Kidney epithelial cell (primary cell): ENCODE measurements at places on chromosomes 7 and 10.
A peak's percentile ranks its signal among the peaks of the same experiment; 100 is the strongest.

DNA sequence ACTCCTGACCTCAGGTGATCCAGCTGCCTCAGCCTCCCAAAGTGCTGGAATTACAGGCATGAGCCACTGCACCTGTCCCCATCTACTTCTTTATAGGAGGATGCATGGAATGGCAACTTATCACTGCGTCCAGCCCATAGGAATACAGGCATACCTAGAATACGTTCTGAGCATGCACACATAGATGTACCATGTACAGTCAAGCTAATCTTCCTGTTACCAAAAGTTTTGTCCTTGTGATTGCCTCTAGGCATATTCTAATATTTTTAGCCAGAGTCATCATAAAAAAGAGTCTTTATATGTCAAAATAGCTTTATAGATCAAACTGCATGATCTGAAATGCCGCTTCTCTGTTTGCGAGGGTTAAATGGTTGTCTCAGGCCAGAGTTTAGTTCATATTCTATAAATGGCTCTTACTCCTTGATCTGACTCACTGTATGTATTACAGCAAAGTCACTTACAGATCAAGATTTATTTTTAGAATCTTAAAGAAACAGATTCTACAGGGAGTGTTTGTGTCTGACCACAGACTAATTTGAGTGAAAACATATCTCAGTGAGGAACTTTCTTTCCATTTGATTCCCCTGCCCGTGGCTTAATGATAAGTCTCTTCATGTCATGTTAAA is 210.9 kb downstream of the CREB5 start:
- DNase-seq, result no peak

- no peak for DNase-seq
Measured at GRCh38 chr7:79732535-79732934, 279.1 kb upstream of the MAGI2 start.

GRCh38 chr7:47100817-47101435 is 481.0 kb downstream of the TNS3 start:
- DNase-seq, result no peak

- peak; percentile 29 for DNase-seq
Measured at GRCh38 chr7:13946181-13946580, 43.3 kb downstream of the ETV1 start.

GRCh38 chr7:66523409-66523808 is 105.3 kb upstream of the KCTD7 start:
- no peak for DNase-seq

GRCh38 chr7:29401769-29402168 is 161.9 kb upstream of the PRR15 start:
- no peak for DNase-seq

GRCh38 chr10:12476656-12477055 is 127.3 kb downstream of the CAMK1D start:
- DNase-seq, result no peak

GRCh38 chr10:1870491-1870890 is 133.2 kb upstream of the ADARB2 start:
- no peak for DNase-seq

DNA sequence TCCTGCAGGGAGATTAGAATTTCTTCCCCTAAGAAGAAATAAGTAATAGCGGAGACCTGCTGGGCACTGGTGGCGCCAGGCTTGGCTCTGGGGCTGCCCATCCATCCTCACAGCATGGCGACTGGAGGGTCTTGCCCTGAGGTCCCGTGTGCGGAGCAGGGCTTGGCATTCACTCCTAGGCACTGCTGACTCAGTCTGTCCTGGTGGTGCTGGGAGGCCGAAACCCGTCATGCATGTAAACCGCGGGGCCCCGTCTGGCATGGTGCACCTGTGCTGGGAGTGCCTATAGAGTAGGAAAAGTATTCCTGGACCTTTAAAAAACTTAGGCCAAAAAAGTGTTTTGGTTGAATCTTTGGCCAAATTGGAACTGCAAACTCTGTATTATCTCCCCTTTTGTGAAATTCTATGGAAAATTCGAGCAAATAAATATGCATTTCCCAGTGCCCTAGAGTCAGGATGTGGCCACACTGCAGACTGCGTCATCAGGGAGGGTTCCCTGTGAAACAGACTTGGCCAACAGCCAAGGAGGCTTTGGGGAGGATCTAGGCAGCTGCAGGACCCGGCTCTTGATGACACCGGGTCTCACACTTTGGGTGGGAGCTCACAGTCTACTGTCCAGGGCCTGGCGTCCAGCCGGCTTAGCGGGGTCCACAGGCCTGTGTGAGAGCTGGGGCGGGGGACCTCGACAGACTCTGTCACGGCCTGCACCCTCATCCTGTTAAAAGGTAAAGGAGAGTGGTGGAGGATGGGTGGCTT is 122.3 kb downstream of the VIPR2 start:
- DNase-seq, result no peak

GRCh38 chr7:121480566-121481335 is 84.6 kb upstream of the FAM3C start:
- DNase-seq, result no peak

DNA sequence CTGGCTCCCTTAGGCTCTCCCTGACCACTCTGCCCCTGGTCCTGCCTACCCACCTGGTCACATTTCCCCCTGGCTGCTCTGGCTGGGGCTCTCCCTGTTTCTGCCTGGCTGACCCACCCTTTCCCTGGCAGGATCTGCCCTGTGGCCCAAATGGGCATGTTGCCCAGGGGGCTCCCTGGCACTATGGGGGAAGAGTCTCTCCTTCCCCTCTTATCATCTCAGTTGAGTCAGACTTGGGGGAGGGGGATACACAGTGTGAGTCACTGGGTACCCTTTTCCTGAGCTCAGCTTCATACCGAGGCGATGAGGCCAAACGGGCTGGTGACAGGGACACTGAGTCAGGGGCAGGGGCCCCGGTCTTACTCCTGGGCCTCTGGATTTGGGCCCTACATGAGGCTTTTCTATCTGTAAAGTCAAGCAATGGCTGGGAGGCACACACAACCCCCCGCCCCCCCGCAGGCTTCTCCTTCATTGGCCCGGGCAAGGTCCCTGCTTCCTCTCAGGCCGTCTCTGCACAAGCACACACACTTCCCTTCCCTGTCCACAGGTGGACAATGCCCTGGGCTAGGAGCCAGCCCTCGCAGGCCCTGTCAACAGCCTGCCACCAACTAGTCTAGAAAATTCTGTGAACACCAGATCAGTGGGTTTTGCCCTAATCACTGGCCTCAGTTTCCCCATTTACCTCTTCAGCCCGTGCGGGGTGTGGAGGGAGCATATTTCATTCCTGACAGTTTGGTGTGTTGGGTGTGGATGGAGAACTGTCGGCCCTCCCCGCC is 627 bp upstream of the FLNC start:
- DNase-seq, result no peak

DNA sequence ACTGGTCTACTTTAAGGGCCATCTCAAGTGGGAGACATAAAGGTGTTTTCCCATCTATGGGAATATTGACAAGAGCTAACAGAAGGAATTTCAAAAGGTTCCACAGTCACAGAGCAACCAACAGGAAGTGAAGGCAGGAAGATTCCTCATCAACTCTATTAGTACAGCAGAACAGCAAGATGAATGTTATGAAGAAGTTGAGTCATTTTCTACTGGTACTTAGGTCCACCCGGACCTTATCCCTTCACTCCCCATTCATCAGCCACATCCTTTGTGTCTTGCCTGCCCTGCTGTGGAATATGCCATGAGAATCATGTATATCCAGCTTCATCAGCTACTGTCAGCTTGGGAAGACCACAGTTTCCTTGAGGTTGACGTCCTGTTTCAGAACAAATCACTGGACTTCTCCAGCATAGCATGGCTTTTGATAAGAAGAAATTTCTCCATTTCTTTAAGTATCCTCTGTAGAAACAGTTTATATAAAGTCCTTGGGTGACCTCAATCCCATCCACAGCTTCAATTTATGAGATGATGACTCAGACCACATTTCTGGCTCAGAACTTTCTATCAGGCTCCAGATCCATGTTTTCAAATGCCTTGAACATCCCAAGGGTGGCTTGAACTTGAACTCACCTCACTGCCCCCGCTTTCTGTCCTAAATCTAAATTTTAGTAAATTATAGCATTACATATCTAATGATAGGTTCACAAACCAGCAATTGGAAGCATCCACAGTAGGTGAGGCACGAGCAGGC is 84.9 kb upstream of the AGK start:
- no peak for DNase-seq

DNA sequence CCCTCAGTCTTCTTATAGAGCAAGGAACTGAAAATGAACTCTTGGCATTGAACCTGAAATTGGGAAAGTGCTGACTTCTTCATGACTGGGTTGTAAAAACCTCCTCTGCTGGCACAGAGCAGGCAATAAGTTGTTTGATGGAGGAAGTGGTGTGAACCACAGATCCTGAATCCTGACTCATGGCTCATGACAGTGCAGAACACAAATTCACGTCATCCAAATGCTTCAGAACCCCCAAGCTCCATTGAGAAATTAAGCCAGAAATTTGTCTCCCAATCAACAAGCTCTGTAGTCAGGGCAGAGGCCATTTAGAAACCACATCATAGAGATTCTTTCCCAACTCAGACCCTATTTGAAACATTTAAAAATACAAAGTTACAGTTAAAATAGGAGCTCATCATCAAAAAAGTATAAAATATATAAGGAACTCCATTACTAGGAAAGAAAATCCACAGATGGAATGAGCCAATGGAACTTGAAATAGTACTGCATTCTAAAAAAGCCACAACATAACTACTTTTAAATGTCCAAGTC is 10.3 kb upstream of the STK17A start:
- DNase-seq, result peak; percentile 97
